ENCODE measurements at places on chromosomes 1 and 21. TPM values are rescaled to one million over a fixed set of nuclear protein-coding genes. Genes with fewer than 3 reads are reported as not detected.

Gene FCRL4
- not detected for polyA plus RNA-seq

Gene OR14A2
- polyA plus RNA-seq, result not detected

Gene FCRL5
- not detected for polyA plus RNA-seq

Gene RXRG
- polyA plus RNA-seq, result not detected

Gene CFHR3
- not detected for polyA plus RNA-seq

Gene NBPF6
- not detected for polyA plus RNA-seq

Gene JTB
- polyA plus RNA-seq, result 189 TPM

Gene NECTIN4
- polyA plus RNA-seq, result not detected

Gene SFN
- not detected for polyA plus RNA-seq

Measured in BJ (cell line).